ENCODE measurements at places on chromosomes 11 and 22.

DNA sequence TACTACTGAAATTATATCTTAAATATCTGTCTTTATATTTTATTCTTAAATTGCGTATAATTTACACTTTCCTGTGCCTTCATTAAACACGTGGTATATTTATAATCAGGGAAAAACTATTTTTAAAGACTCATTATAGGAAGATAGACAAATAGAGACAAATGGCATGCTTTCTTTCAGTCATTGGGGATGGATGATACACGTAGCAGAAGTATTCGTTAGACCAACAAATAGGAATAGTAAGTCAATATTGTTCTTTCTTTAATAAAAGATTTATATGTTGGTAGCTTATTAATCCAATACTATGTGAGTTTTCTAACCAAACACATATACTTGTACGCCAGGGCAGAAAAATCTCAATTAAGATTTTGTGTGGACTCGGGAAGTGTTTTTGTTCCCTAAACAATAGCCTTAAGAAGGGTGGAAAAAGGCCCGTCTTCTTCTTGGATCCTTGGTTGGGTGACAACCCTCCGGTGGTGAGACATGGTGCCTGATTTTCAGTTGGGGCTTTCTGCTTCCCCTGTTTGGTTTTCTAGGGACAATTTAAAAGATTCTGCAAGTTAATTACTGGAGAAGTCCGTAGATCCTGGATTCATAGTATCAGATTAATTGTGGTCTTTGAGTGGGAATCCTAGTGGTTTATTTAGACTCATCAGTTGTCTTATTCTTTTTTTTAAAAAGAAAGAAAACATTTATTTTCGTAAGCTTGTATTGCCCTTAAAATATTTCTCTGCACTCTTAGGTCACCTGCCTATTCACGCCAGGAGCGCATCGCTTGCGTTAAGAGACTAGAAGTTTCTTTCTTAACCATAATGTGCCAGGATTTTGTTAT is 83.5 kb upstream of the WNT7B start:
- no peak for DNase-seq

- DNase-seq: no peak
These were observed 17.6 kb upstream of the LIN7C start for GRCh38 chr11:27524155-27524554.

- no peak for DNase-seq
These were observed 88.1 kb upstream of the IGLL5 start for GRCh38 chr22:22799561-22799960.

DNA sequence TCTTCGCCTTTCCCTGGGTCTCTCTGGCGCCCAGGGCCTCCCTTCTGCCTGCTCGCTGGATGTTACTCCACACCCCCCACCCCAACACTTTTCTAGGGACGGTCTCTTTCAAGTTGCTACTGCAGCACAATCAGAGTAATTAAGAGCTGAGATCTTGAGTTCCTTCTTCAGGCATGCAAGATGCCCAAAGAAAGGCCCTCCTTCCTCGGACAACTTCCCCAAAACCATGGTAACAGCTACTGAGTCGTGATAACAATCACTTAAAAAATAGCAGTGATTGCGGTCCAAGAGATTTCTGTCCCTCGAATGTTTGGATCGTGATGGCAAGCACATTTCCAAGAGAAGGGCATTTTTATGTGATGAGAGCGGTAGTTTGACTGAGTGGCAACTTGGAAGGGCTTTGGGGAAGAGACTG is 638 bp upstream of the TENM4 start:
- DNase-seq: no peak

DNA sequence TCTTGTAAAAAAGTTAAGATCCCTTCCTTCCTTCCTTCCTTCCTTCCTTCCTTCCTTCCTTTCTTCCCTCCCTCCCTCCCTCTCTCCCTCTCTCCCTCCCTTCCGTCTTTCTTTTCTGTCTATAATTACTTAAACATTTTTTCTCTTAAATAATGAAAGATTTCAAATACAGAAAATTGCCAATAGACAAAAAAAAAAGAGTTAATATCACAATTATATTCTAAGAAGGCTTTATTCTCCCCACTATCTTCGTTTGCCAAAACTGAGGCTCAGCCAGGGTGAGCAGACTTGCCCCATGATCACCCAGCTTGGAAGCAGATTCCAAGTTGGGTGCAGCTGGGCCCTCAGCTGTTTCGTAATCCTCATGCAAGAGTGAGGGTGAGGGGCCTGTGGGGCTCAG is 327 bp upstream of the CACNA1I start:
- no peak for DNase-seq

- no peak for DNase-seq
These were observed 26.5 kb downstream of the SYT13 start for GRCh38 chr11:45259592-45259991.

GRCh38 chr11:93159721-93160120 is 38.1 kb downstream of the SLC36A4 start:
- no peak for DNase-seq

GRCh38 chr11:32139896-32140520 is 49.1 kb downstream of the RCN1 start:
- no peak for DNase-seq

- DNase-seq: no peak
These were observed 5.7 kb downstream of the FTH1 start for GRCh38 chr11:61961570-61962212.

DNA sequence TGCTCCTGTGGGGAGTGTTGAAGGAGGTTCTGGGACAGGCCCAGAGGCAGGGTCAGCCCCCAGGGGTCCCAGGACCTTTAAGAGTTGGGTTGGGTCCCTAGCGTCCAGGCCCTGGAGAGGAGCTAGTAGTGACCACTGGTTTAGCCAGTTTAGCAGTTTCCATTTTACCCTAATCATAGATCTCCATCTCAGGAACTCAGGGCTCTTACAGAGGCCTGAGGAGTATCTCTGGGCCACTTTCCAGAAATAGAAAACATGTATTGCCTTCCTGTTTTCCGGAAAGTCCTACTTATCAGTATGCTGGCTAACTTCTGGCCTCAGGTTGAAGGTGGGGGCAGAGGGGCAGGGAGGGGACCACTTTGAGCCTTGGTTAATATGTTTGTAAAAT is 13.5 kb downstream of the NCF4 start:
- no peak for DNase-seq

- DNase-seq: no peak
These were observed 716.6 kb downstream of the BRD1 start for GRCh38 chr22:49111085-49111484.

- no peak for DNase-seq
These were observed 15.3 kb upstream of the SYTL2 start for GRCh38 chr11:85826116-85826855.

DNA sequence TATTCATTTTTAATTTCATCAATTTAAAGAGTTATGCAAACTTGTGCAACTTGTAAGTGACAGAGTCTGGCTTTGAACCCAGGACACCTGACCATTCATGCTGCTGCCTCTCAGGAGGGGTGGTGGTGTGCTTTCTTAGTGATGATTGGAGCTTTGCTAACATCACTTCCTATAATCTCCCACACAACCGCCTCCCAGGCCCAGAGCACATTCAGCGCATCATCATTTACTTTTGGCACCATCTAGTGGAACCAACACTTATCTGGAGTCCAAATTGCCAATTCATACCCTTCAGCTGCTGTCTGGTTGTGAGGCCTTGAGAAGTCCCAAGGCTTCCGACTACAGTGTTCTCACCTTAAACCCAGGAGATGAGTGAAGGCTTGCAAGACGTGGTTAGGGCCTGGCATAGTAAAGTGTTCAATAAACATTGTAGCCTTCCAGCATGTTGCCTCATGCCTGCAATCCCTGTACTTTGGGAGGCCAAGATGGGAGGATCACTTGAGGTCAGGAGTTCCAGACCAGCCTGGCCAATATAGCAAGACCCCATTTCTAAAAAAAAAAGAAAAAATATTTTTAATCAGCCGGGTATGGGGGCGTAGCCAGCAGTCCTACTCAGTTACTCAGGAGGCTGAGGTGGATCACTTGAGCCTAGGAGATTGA is 1.1 kb upstream of the TTLL1 start:
- no peak for DNase-seq

GRCh38 chr11:106031936-106032335 is 9.9 kb upstream of the MSANTD4 start:
- DNase-seq: no peak

DNA sequence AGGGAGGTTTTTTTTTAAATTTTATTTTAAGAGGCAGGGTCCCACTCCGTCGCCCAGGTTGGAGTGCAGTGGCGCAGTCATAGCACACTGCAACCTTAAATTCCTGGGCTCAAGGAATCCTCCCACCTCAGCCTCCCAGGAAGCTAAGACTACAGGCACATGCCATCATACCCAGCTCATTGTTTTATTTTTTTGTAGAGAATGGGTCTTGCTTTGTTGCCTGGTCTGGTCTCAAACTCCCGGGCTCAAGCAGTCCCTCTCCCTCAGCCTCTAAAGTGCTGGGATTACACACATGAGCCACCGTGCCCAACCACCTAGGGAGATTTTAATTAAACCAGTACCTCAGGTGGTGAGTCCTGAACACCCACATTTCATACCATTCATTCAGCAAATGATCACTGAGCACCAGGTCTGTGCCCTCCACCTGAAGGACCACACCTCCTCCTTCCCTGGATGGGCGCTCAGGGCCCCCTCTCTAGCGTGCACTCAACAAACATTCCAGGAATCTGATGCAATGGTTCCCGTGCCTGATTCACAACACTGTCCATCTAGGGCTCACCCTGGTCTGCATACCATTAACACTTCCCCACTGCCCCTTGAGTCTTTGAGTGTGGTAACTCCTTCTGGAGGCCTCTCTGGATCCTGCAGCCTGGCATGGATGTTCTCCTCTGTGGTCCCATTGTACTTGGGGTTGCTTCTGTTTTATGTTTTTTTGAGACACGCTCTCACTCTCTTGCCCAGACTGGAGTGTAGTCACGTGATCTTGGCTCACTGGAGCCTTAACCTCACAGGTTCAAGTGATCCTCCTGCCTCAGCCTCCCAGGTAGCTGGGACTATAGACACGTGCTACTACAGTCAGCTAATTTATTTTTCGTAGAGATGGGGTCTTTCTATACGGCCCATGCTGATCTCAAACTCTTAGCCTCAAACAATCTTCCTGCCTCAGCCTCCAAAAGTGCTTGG is 9.6 kb upstream of the MYH9 start:
- no peak for DNase-seq

DNA sequence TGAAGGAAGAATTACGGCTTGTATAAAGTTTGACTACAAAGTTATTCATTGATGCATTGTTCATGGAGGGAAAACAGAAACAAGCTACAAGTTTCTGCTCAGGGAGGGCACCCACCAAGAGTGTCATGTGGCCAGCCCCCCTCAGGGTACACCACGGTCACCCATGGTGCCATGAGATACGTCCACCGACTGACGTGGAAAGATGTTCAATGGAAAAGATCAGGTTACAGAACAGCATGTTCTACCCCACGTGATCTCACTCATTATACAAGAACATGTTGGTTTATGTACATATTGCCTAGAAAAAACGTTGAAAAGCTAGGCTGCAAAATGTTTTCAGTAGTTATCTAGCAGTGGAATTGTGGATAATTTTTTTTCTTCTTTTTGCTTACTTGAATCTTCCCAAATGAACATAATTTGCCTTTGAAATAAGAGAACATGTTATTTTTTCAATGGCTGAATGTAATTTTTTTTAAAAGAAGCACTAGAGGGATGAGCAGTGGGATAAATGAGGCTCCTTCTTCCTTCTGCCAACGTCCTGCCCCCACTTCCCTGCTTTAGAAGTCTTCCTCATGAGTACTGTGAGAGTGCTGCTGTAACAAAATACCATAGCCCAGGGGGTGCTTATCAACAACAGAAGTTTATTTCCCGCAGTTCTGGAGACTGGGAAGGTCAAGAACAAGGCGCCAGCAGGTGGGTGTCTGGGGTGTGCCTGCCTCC is 22.5 kb downstream of the RCN1 start:
- DNase-seq: no peak

- no peak for DNase-seq
These were observed 946.9 kb downstream of the BRD1 start for GRCh38 chr22:48880749-48881148.

- DNase-seq: no peak
These were observed 3.2 kb upstream of the STK33 start for GRCh38 chr11:8597182-8597581.

DNA sequence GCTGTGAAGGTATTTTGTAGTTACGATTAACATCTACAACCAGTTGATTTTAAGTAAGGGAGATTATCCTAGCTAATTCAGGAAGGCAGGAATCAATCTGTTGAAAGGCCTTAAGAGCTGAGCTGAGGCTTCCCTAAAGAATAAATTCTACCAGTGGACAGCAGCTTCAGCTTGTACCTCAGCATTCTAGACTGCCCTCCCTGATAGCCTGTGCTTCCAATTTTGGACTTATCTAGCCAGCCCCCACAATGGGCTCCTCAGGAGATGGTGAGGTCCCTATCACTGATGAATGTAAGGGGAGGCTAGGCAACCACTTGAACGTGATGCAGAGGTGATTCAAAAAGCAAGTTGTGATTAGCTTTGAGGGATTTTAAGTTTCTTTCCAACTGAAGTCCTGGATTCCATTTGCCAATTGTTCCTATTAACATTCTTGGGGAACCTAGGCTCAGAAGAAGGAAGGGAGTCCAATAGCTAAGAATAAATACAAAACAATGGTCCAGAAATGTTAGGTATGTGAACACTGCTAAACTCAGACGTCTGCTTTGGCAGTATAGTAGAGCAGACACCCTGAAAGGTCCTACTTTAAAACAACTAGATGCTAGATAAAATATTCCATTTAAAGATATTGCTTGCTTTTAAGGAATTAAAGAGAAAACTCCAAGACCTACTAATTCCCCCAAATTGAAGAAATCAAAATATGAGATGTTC is 404.3 kb upstream of the TENM4 start:
- DNase-seq: no peak

DNA sequence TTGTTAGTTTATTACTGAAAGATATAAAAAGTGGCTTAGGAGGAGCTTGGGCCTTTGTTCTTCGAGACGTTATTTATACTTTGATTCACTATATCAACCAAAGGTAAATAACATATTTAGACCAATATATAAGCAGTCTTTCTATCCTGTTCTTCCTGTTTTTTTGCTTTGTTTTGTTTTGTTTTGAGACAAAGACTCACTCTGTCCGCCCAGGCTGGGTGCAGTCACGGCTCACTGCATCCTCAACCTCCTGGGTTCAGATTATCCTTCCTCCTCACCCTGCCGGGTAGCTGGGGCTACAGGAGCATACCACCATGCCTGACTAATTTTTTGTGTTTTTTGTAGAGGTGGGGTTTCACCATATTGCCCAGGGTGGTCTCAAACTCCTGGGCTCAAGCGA is 66.8 kb downstream of the ATM start:
- no peak for DNase-seq

DNA sequence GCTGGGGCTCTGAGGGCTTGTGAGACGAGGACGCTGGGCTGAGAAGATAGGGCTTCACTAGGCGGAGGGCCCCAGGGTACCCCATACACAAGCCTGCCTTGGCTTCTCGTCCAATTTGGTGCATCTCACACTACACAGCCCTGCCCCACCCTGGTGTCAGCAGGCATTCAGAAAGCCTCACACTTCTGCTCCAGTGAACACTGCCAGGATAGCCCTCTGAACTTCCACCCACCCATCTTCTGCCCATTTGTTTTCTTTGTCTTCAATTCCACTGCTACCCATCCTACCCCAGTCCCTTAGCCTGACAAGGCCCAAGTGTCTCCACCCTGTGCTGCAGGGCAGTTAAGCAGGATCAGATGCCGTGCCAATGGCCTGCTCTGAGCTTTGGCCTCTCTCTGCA is 1.9 kb upstream of the BUD13 start:
- no peak for DNase-seq

All from activated CD4-positive, alpha-beta T cell treated with anti-CD3 and anti-CD28 coated beads for 1 hour (primary cell).